NAMALWA (cell line): ENCODE measurements at places on chromosomes 3 and 15.
A peak's percentile ranks its signal among the peaks of the same experiment; 100 is the strongest.

- peak; percentile 37 for DNase-seq
Measured at GRCh38 chr3:152241142-152242017, 27.3 kb upstream of the MBNL1 start.

DNA sequence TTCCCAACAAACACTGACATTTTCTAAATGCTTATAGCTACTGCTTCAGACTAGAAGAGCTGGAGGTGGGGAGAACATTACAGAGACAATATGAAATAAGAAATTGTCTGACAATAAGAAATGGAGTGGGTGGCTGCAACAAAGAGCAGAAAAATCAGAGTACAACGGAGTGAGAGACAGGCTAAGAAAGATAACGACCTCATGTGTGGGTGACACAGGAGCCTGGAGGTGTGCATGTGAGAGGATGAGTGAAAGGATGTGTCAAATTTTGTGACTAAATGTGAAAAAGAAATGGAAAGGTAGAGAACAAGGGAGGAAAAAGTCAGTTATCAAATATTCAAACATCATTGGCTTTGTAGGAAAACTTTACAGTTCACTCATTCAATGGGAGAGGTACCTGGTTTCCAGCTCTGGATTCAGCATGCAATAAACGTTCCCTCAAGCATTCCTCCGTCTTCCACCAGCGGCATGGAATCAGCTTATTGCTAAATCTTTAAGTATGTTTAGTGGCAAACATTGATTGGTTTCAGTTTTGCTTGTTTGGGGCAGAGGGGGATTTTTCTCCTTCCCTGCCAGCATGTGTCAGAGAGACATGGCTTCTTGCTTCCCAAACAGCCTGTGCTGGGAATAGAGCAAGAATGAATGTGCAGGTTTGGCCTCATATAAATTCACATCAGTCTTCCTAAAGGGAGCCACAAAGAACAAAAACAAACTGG is 103.8 kb upstream of the CHRM5 start:
- DNase-seq, result no peak

DNA sequence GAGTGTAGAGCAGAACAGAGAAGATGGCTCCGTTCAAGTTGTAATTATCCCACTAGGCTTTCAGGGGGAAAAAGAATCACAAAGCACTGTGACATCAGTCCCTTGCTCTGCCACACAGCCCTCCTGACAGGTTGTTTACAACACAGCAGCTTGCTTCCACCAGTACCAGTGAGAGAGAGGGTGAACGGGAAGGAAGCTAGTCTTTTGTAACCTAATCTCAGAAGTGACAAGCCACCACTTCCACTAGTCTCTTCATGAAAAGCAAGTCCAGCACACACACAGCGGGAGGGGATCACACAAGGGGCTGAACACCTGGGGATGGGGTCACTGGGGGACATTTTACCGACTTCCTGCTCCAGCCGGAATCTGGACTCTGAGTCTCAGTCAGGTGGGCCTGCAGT is 86.3 kb downstream of the FAM81A start:
- no peak for DNase-seq

- peak; percentile 85 for DNase-seq
Measured at GRCh38 chr15:52481915-52482314, 46.8 kb downstream of the MYO5A start.

DNA sequence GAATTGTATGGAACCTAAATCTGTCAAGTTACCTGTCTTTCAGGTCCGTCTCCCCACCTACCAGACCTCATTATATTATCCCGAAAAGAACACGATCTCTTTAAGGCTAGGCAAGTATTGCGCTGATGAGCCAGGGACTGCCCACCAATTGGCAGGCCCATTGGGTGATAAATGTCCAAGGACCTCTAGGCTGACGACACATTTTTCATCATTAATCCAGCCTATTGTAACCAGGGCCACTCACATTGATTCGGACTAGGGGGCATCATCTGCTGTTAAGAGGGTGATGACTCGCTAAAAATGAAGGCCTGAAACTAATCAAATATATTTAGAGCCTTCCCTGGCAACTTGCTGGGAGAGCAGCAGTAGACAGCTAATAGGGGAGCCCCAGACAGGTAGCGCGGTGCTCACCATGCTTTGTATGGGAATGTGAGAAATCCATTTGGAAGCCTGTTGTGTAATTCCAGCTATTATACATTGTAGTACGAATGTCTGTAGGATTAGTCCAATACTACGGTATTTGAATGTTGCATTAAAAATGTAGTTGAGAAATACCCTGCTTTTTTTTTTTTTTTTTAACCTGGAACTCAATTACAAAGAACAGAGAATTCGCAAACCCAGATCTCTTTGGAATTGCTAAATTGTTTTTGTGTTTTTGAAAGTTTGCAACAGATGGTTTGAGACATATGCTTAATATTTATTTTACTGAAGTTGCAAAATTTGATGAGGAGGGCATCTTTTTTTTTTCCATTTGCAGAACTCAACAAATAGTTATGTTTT is 156.1 kb downstream of the ROBO2 start:
- no peak for DNase-seq

- DNase-seq, result no peak
Measured at GRCh38 chr3:133926736-133927539, 31.3 kb upstream of the RAB6B start.

DNA sequence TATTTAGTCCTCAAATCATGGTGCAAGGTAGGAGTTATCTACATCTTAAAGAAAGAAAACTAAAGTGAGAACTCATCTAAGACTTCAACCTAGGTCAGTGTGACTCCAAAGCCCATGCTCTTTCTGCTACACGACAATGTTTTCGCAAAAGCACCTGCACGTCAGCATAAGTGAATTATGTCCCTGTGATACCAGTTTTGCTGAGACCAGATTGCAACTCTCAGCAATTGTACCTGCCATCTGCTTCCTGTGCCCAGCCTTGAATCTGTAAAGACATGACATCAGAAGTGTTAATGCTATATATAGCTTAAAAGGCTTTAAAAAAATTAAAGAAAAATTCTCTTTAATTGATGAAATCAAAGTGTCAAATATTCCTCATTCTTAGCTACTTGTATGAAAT is 43.4 kb downstream of the RETNLB start:
- no peak for DNase-seq

- peak; percentile 10 for DNase-seq
Measured at GRCh38 chr3:59262076-59262498, 212.3 kb upstream of the CFAP20DC start.

DNA sequence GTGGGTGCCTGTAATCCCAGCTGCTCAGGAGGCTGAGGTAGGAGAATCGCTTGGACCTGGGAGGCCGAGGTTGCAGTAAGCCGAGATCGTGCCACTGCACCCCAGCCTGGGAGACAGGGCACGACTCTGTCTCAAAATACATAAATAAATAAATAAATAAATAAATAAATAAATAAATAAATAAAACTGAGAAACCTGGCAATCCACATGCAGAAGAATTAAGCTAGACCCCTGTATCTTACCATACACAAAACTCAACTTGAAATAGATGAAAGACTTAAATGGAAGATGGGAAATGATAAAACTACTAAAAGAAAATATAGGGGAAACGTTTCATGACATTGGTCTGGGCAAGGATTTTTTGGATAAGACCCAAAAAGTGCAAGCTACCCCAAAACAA is 58.0 kb downstream of the ATP13A4 start:
- DNase-seq, result no peak

GRCh38 chr3:136177876-136178275 is 18.3 kb downstream of the MSL2 start:
- DNase-seq, result no peak

- no peak for DNase-seq
Measured at GRCh38 chr3:138943724-138944653, 2.9 kb downstream of the FOXL2 start.

DNA sequence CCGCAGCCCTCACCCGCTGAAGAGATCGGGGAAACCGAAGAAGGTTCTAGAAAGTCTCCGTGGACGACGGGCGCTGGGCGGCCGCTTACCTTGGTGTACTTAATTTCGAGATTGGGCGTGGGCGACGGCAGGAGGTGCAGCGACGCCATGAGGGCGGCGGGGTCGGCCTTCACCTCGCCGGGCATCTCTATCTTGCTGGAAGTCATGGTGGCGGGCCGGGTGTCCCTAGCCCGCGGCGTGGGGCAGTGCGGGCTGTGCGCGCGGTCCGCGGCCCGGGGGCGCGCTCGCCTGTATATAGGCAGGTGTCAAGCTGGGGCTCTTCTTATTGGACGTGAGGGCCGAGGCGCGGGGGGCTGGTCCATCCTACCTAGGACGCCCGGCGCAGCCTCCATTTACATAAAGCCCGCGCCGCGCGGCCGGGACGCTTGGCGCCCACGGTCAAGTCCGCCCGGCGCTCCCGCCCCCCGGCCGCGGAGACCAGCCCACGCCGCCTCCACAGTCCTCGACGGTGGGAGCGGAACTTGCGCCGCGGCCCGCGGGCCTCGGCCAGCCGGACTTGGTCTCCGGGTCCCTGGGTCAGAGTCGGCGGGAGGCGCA is at the start of gene ALDH1A2:
Gene ALDH1A2 (minus strand): TSS at position 267 of the 597 bp plus-strand sequence. CDS start 61 bp downstream, at position 206.
- DNase-seq, result no peak

DNA sequence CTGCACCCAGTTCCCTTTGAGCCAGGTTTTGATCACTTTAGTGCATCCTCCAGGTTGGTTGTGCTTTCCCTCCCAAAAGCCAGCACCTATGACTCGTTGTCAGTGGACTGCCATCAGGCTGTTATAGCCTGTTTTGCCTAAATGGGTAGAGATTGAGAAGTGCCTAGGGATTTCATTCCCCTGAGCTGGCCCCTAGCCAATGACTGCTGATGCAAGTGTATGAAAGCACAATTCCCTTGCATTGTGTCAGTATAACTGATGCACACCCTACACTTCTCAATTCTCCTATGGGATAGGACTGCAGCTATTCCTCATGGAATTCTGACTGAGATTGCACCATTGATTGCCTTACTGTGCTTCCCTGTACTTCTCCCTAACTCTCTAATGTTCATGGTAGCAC is 102.1 kb upstream of the ARPP21 start:
- DNase-seq, result peak; percentile 8

GRCh38 chr3:81863756-81864155 is 102.3 kb upstream of the GBE1 start:
- no peak for DNase-seq

DNA sequence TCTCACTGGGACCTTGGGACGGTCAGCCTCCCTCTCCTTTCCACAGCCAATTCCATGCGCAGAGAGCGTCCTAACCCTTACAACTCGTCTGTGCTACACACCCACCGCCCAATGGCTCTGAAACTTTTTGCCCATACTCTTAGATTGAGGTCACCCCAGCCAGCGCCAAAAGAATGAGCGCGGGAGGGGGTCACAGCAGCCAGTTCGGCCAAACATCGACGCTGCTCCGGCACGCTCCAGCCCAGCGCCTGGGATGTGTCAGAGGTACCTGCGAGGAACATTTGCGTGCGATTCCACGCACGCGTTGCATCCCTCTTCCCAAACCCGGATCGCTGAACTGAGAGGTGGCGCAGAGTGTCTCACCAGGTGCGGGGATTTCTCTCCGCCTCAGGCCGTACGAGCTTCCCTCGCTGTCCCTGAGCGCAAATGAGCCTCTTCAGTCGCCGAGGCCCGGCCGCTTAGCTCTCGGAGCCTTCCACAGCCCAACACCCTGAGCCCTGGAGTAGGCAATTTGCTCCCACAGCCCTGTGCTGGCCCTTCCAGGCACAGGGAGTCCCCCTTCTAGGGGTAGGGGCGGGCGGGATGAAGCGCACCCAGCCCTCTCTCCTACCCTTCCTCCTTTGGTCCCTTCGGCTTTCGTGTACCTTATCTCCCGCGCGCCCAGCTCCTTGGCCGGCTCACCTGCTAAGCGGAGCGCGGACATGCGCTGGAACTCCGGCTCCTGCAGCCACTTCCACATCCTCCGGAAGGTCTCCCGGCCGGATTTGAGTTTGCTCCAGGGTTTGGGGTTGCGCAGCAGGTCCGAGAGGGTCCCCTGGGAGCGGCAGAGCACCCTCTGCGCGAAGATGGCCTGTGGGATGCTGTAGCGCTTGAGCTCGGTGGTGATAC is 1.8 kb downstream of the ONECUT1 start:
- DNase-seq, result no peak

GRCh38 chr3:42659451-42660130 is 6.1 kb downstream of the ZBTB47 start:
- DNase-seq, result no peak
